Stomach (tissue), 19 donors: ENCODE measurements at places on chromosomes 3 and 15.
A peak's percentile ranks its signal among the peaks of the same experiment; 100 is the strongest.

DNA sequence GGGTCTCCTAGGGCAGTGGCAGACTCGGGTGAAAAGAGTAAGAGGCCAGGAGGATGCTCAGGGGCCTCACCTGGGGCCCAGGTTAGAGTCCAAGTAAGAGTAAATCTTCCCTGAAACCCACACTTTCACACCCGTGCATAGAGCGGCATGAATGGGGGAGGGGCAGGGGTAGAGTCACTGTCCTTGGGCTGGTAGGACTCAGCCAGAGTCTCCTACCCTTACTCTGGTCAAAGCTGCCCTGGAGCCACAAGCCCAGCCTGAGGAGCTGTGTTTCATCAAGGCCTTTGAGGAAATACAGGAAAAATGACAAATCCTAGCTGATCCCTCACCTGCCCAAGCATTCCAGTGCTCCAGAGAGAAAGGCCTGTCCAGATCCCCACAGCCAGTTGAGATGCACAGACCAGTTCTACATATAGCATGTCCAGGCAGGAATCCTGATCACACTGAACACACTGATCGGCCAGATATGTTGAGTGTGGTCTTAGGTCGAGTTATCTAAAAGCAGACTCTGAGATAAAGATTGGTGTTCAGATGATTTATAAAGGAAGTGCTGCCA lies 16.7 kb upstream of the CTNNB1 start:
- H3K27ac ChIP-seq: no peak overlapping the region
- H3K4me1 ChIP-seq: no peaks in the 10 kb centered on the region
- no peaks in the 10 kb centered on the region for H3K36me3 ChIP-seq
- no peak overlapping the region for H3K4me3 ChIP-seq

DNA sequence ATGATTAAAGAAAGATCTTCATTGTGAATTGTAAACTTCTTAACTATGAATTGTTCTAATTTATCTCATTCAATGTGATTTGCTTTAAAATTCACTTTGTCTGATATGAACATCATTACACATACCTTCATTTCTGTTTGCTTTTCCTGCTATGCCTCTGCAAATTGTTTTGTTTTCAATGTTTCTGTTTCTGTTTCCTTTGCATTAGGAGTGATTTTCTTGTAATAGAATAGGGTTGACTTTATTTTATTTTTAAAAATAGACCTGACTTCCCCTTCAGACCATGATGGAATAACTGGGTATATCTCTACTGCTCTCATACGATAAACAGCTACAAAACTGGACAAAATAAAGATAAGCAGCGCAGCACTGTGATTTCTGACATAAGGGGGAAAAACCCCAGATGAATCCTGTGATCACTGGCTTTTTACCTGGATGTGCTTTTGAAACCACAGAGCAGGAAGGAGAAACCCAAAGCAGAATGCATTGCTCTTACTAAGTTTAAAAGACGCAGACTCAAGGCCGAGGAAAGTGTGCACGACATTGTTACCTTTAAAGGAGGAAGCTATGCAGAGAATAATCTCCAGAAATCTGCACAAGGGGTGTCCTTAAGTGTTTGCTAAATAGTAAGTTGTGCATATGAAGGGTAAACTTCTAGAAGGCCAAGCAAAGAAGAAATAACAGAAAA lies 420.2 kb downstream of the TBC1D5 start:
- H3K27ac ChIP-seq: no peak overlapping the region
- H3K36me3 ChIP-seq: no peaks in the 10 kb centered on the region
- H3K4me1 ChIP-seq: no peaks in the 10 kb centered on the region
- DNase-seq: no peak

DNA sequence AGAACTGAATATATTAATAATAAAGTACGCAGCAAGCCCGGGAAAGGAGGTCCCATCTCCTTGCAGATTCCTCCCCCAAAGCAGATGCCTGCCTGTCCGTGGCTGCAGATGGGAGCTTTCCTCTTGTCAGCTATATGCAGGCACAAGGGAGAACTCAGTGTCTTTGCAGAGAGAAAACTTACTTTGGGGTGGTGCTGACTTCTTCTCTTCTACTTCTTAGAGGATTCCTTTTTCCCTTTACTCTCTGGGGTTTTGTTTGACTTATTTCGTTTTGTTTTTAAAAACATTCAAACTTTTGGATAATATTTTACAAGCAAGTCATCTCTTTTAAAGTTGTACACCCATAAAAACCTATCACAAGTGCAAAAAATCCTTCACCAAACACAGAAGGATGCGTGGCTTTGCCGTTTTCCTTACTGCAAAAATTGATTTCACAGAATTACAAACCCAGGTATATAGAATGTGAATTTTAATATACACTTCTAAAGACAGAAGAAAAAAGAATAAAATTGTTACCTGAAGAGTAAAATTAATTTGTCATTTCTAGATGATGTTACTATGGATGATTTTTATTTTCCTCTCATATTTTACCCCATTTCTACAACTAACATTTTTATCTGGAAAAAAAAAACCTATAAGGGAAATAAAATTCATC lies 65.3 kb upstream of the IGF1R start:
- DNase-seq: no peak
- H3K4me1 ChIP-seq: no peaks in the 10 kb centered on the region
- H3K27ac ChIP-seq: no peak overlapping the region

DNA sequence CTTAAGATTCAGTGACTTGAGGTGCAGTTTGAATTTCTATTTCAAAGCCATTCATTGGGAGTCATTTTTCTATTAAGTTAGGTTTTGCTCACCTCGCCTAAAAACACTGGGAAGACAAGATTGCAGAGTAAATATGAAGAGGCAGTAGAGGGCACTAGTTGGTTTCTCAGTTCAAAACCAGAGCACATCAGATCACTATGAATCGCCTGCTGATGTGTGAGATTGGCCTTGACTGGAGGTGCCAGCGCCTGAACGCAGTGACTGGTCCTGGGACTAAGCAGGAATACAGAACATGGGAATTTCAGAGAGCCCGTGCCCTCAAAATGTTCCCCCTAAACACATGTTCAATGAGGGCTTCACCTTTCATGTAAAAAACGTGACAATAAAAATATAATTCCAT lies 229.0 kb downstream of the ITPR1 start:
- peaks cover 14% of the 10 kb centered on the region for H3K36me3 ChIP-seq
- peak; percentile 71 for DNase-seq
- no peaks in the 10 kb centered on the region for H3K27me3 ChIP-seq
- peaks cover 53% of the 10 kb centered on the region for H3K4me1 ChIP-seq
- H3K4me3 ChIP-seq: no peak overlapping the region

DNA sequence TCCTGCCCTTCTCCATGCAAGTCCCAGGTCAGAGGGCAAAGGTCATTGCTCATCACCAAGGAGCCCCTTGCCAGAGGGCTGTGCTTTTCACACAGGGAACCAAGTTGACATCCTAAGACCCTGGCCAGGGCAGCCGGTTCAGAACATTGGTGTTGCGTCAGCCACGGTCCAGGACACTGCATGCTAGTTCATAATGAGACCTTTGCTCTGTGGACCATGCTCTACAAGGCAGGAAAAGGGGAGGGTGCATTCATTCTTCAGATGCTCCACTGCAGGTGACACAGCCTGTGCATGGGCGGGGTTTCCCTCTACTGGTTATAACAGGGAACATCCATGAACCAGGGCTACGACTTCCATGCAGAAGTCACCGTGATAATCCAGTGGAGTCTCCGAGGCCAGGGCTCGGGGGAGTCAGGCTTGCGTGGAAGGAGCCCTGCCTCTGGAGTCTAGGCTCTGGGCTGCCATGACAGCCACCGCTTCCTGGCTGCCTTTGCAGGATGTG lies 81.6 kb downstream of the OCA2 start:
- H3K27ac ChIP-seq: no peak overlapping the region
- H3K4me3 ChIP-seq: no peak overlapping the region
- no peaks in the 10 kb centered on the region for H3K4me1 ChIP-seq
- H3K36me3 ChIP-seq: no peaks in the 10 kb centered on the region
- DNase-seq: no peak
- H3K27me3 ChIP-seq: no peaks in the 10 kb centered on the region

- H3K4me3 ChIP-seq: no peak overlapping the region
- no peaks in the 10 kb centered on the region for H3K27me3 ChIP-seq
- no peaks in the 10 kb centered on the region for H3K4me1 ChIP-seq
Observed at GRCh38 chr15:33621141-33621540, 310.4 kb downstream of the RYR3 start.

- peaks cover 9% of the 10 kb centered on the region for H3K4me1 ChIP-seq
- DNase-seq: peak; percentile 61
- no peak overlapping the region for H3K4me3 ChIP-seq
- H3K36me3 ChIP-seq: no peaks in the 10 kb centered on the region
- no peak overlapping the region for H3K27ac ChIP-seq
- H3K27me3 ChIP-seq: no peaks in the 10 kb centered on the region
Observed at GRCh38 chr15:60520013-60520824, 41.3 kb upstream of the ICE2 start.
